ENCODE measurements at places on chromosomes 1 and 21. TPM values are rescaled to one million over a fixed set of nuclear protein-coding genes. Genes with fewer than 3 reads are reported as not detected.

DNA sequence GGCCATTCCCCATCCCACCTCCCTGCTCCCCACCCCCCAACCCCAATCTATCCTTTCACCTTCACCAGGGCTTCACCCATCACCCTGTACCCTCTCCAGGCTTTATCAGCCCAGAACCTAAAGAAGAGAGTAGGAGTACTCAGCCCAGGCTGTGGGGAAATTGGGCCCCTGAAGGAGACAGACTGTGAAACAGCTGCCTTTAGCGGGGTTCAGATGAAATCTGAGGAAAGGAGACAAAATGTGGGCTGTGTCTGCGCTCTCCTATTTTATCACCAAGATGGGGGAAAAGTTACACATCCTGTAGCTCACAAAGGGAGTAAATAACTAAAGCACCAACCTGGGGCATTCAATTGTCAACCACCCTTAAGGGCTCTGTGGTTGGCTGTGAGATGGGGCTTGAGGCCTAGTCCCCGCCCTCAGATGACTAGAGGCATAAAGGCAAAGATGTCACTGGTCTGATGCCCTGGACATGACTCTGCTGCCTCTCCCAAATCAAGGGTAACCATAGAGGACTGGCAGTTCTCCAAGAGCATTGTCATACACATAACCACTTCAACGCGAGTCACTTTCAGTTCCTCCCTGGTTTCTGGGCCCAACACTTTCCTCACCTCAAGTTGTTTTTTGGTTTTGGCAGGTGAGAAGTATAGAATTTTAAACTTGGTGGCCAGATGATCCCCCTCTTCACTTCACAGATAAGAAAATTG lies 30.0 kb downstream of the SLC27A3 start:
- no peak for DNase-seq

GRCh38 chr1:51867479-51868232 lies 10.9 kb downstream of the NRDC start:
- DNase-seq, result no peak

GRCh38 chr1:156074661-156075060 lies 7.6 kb downstream of the MEX3A start:
- no peak for DNase-seq

GRCh38 chr1:153367090-153367489 lies 8.3 kb downstream of the S100A12 start:
- DNase-seq, result no peak

DNA sequence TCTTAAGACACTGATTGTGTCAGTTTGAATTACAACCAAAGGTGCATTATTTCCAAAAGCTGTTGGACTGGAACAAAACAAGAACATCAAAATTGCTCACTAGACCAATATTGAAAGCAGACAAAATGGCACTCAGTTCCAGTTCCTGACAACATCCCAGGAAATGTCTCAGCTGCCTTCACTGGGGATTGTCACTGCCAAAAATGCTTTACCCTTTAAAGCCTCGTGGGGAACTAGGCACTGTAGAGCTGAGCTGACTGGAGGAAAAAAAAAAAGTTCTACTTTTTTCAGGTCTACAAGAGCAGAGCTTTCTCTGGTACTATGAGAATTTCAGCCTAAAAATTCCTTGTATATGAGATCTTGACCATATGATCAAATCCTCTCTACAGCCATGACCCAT lies 21.9 kb downstream of the GPR52 start:
- no peak for DNase-seq

MYOC gene
- not detected for total RNA-seq

Measured in pulmonary artery endothelial cell (primary cell).